ENCODE measurements at places on chromosomes 4 and X.

DNA sequence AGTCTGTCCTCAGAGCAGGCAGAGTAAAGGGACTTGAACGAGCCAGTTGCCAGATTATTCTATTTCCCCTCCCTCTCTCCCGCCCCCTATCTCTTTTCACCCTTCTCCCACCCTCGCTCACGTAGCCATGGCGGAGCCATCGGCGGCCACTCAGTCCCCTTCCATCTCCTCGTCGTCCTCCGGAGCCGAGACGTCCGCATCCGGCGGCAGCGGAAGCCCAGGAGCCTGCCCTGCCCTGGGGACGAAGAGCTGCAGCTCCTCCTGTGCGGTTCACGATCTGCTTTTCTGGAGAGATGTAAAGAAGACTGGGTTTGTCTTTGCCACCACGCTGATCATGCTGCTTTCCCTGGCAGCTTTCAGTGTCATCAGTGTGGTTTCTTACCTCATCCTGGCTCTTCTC lies 106.2 kb upstream of the SMAD1 start:
- no peak for DNase-seq

DNA sequence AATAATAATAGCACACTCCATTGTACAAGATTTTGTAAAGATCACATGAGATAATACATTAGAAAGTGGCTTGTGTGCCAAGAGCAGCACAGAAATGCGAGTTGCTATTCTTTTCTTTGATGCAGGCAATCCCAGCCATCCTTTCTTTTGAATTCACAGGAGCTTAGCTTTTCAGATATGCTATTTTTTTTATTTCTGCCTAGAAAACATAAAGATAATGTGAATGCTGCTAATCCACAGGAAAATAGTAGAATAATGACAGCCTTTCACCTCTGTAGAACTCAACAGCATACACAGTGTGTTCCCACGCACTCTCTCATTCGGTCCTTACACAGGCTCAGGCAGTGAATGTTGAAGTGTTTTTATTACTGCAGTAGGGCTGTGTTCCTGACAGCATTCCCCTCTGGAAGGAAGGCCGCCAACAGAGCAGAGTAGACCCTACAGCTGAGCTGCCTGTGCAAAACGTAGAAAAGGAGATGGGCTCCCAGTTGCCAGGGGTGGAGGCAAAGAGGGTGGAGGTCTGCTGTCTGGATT lies 138.8 kb upstream of the TAPT1 start:
- no peak for DNase-seq

DNA sequence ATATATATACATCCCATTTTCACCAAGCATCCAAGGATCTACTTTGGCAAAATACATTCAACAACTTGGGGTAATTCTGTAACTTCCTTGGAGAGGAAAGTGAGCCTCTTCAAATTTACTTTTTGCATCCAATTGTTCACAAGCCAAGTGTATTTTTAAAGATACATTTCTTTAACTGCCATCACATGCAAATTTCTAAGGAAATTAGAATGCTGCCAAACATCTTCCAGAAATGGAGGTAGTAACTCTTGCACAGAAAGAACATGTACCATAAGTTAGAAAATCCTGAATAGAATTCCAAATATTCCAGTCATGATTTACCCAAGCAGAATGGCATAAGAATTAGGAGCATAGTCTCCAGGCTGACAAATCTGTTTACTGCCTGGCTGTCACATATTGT lies 220.5 kb upstream of the NWD2 start:
- no peak for DNase-seq

- no peak for DNase-seq
Measured at GRCh38 chrX:4588466-4588865, 875.0 kb upstream of the PRKX start.

- no peak for DNase-seq
Measured at GRCh38 chr4:8729408-8730149, 137.0 kb downstream of the CPZ start.

DNA sequence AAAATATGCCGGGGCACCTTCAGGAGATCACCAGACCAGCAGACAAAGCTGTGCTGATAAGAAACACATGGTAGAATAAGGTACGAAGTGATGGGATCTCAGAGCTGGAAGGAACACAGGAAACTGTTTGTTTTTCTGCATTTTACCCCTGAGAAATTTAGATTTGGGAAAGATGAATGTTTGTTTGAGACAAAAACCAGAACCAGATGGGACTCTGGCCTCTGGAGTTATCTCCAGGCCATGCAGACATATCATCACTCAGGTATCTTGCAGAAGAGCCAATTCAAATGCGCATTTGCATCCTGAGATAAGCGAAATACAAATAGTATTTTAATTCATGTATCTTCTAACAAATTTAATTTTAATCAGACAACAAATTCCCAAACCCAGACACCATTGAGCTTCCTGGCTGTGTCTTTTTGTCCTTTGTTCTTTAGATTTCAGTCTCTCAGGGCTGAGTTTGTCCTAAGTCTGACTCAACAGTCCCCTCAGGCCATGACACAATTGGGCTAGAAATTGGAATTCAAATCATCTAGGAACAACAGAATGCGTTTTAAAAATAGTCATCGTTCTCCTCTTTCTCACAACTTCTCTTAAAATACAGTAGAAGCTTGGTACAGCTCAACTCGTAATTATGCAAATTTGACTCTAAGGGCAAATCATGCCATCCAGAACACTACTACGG lies 159.0 kb downstream of the PACRGL start:
- DNase-seq, result no peak

DNA sequence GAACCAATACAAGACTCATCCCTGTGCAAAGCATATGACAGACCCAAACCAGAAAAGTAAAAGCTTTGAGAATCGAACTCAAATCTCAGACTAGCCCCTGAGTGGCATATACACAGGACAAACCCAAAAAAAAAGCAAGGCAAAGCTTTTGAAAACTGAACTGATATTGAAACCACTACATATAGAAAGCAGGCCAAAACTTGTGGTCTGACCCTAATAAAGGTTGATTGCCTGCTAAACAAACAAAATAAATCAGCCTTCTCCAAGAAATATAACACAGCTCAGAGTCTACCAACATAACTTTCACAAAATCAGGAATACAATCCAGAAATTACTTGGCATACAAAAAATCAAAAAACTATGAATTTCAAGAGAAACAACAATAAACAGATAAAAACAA lies 40.3 kb downstream of the LRBA start:
- DNase-seq, result no peak

- DNase-seq, result no peak
Measured at GRCh38 chr4:73396993-73397972, 6.8 kb upstream of the ALB start.

Measured in H54 (cell line).